ENCODE measurements at places on chromosomes 11 and 22. TPM values are rescaled to one million over a fixed set of nuclear protein-coding genes. Genes with fewer than 3 reads are reported as not detected.

The FOLH1 gene
- 19.3 TPM for polyA plus RNA-seq

The RBM4B gene
- polyA plus RNA-seq: 40.5 TPM

The PIWIL4 gene
- 0.44 TPM for polyA plus RNA-seq

The GLYATL2 gene
- polyA plus RNA-seq: 2.7 TPM

The BAIAP2L2 gene
- 2.6 TPM for polyA plus RNA-seq

The GPR83 gene
- 3.4 TPM for polyA plus RNA-seq

The TRPM5 gene
- 0.76 TPM for polyA plus RNA-seq

The C11orf68 gene
- 79.1 TPM for polyA plus RNA-seq

The APOL1 gene
- polyA plus RNA-seq: 5.0 TPM

The PRAME gene
- not detected for polyA plus RNA-seq

The ACRV1 gene
- 1.4 TPM for polyA plus RNA-seq

The SLC6A5 gene
- not detected for polyA plus RNA-seq

Measured in brain (organoid and tissue), 16 donors.